ENCODE measurements at places on chromosomes 2 and 18.

- no peak for DNase-seq
Observed at GRCh38 chr18:25261768-25262167, 90.2 kb downstream of the ZNF521 start.

- peak; percentile 84 for DNase-seq
Observed at GRCh38 chr2:16055848-16056580, 115.7 kb downstream of the MYCN start.

DNA sequence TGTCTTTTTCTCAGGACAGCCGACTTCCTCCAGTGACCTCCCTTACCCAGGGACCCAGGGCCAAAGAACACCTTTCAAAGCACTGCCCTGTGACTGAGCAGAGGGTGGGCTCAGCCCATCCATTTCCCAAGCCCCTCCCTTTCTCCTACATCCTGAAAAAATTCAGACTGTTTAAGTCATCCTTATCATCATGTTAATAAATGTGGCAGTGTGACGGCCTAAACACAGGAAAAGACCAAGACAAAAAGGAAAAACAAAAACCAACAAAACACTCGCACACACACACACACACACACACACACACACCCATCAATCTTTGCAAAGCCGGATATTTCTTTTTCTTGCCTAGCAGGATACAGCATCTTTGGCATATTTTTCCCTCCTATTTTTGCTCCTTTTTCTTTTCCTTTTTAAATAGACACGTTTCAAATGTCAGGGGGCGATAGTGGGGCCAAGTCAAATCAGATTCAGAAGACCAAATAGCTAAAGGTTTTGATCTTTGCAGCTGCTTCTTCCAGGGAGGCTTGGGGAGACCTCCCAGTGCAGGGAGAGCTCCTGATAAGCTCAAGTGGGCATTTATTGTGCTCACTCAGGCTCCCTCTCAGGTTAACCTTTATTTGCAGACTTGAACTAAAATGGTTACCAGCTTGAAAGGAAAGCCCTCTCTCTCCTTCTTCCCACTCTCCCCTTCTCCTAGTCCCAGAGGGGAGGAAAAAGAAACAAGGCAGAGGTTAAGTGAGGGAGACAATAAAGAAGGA is 39.5 kb upstream of the NRP2 start:
- no peak for DNase-seq

DNA sequence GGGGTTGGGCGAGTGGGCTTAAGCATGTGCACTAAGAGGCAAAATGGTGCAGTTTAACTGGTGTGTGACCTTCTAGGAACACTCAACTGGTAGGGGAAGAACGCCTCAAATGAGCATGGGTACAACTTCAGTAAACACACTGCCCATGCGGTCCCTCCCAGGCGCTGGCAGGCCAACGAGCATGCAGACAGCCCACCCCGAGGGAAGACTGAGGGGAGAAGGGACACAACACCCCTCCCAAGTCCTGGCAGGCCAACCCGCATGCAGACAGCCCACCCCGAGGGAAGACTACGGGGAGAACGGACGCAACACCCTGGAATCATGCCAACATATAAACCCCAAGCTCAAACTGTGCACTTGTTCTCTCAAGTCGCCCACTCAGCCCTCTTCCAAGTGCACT is 456.0 kb downstream of the FBXO15 start:
- DNase-seq, result no peak

DNA sequence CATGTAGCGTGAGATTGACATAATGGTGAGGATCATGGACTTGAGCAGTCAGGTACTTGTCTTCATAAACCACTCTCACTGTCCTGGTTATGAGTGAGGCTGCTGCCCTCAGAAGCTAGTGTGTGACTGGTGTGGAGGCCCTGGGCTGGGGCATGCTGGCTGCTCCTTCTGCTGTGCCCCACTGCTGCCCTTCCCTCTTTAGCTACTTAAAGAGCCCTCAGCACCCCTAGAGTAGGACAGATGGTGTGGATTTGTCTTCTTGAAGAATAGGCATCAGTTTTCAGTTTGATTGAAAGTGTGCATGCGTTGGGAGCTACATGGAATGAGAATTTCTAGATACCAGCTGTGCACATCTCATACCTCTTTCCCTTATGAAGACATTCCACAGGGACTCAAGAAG is 15.4 kb downstream of the CPLX4 start:
- DNase-seq, result no peak

GRCh38 chr2:165697748-165698443 is 96.2 kb downstream of the GALNT3 start:
- DNase-seq, result no peak

GRCh38 chr2:118987886-118988285 is 45.9 kb downstream of the MARCO start:
- peak; percentile 55 for DNase-seq

- DNase-seq, result peak; percentile 27
Observed at GRCh38 chr2:37707393-37707792, 36.0 kb upstream of the CDC42EP3 start.

DNA sequence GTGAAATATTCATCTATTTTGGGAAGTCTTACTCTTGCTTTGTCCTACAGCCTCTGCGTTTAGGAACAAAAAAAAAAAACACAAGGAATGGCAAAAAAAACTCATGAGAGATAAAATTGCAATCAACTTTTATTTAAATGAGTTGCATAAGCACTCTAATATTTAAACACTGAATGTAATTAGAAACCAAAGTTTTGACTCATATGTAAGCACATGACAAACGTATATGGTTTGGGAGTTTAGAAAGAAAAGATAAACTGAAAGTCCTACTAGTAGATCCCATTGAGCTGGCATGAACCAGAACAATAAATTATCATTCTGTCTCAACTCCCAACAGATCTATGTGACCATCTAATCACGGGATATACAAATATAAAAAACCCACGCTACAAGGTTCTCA is 44.8 kb downstream of the REV1 start:
- no peak for DNase-seq

- DNase-seq, result no peak
Observed at GRCh38 chr2:3076848-3077642, 300.6 kb downstream of the EIPR1 start.

GRCh38 chr2:220555961-220556630 is 928.7 kb downstream of the SLC4A3 start:
- DNase-seq, result no peak

DNA sequence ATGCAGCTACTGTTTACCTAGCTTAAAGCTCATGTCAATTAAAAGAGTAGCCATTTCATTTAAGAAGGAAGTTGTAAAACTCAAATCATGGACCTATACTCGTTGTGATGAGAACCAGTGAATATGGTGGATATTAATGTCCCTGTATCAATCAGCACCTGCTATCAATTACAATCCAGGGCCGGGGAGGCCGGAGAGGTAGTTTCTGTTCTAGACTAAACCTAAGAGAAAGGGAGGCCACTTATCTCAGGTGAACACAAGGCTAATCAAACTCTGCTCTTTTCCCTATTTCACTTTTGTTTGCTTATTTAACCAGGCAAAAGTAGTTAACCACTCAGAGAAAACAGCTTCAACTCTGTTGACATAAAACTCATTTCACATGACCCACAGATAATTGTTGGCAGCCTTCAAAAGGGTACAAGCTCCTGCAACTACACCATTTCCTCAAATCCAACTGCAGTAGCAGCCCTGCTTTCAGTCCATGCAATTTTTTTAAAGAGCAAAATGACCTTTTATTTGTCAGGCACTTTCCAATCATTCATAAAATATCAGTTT is 27.8 kb upstream of the SLC9A2 start:
- no peak for DNase-seq

DNA sequence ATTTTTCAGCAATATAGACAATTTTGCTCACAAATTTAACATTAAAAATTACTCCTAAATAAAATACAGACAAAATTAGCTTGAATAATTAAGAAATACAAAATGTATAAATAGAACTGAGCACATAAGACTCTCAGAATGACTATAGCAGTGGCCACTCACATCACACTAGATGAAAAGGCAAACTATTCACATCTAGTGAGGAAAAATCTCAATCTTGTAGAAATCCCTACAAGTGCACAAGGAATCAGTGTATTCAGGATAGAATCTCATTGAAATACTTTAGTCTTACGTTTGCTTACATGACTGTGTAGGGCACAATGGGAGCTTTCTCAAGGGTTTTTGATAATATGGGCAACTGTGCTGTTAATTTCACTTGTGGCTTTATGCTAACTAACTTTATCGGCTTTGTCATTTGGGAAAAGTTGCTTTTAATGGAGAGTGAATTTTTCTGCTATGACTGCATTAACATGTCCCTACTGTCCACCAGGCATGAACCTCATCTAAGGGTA is 678.9 kb upstream of the LRRTM4 start:
- no peak for DNase-seq

DNA sequence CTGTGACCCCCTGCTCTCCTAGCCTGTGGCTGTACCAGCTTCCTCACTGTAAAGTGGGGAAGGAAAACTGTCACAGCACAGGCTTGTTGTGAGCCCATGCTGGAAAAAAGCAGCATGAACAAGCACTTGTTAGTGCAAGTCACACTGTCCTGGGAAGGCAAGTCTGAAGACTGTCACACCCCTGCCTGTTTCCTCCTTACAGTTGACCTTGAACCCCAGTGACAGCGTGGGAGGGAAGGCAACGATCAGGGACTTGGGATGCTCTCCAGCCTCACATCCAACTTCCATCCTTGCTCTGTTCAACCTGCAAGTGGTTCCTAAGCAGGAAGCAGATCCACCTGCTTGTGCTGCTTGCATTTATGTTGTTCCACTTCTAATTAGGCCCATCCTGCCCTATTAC is 311.3 kb upstream of the KLHL29 start:
- DNase-seq, result no peak

DNA sequence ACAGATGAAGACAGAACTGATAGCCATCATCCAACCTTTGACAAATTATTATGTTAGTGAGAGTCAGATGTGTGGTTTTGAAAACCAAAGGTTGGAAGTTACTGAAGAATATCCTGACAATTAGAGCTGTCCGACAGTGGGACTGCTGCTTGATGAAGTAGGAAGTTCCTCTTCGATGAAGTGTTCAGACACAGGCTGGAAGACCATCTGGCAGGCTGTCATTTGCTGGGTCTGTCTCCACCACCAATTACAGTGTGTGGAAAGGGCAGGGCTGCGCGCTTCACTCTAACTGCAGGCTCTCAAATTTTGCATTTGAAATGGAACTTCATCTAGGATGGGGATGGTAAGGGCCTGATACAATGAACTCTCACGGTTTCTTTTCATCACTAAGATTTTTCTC is 313.8 kb downstream of the PIK3C3 start:
- DNase-seq, result no peak

GRCh38 chr2:193808877-193809276 is 1614.1 kb upstream of the TMEFF2 start:
- no peak for DNase-seq

DNA sequence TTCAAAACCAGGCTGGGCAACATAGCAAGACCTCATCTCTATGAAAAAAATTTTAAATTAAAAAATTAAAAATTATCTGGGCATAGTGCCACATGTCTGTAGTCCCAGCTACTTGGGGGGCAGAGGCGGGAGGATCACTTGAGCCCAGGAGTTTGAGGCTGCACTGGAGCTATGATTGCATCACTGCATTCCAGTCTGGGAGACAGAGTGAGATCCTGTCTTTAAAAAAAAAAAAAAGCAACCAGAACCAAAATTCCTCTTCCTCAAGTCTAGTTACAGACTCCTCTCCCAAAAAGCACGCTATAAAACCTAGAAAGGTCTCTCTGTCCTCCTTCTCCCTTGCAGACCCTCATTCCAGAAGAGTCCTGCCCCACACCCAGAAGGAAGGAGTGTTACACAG is 23.9 kb downstream of the TNFAIP6 start:
- DNase-seq, result no peak

- no peak for DNase-seq
Observed at GRCh38 chr2:235940330-235940729, 227.9 kb downstream of the GBX2 start.

DNA sequence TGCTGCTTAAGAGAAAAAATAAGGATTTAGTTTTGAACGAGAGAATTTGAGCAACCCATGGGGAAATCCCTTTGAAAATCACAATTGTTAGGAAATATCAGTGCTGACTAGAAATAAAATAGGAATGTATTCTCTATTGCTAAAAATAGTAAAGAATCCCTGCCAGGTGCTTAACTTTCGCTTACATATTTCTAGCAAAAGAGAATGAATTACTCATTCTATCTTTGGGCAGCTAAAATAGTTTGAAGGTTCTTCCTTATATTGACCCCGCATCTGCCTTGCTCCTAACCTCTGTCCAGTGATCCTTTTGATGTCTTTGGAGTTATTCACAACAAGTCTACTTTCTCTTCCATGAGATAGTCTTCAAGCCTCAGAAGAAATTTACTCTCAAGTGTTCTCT is 103.8 kb downstream of the PLCL1 start:
- no peak for DNase-seq

- no peak for DNase-seq
Observed at GRCh38 chr2:60957643-60958042, 59.9 kb upstream of the PEX13 start.

GRCh38 chr18:3354506-3354905 is 92.6 kb downstream of the MYL12B start:
- DNase-seq, result no peak

DNA sequence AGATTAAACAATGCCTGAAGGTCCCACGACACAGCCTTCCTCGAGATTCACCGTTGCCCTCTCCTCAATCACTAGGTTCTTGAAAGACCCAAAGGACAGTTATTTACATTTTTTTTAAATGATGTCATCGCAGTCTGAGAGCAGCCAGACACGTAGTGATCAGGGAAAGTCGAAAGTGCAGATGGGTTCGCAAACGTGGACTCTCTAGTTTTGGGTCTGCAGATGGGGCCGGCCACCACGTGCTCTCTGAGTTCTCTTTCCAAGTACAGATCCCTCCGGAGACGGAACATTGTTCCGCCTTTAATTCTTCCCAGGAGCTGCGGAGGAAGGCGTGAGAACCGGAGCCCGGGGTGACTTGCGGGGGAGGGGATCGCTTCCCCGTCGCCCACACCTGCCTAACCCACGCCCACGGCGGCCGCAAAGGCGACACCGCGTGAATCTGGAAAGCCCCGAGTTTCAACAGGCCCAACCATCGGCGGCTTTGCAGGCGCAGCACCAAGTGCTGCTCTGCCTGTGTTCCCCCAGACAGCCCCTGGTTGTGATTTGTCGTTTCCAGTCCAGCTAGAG is 54.3 kb downstream of the PKDCC start:
- DNase-seq, result peak; percentile 94

- DNase-seq, result no peak
Observed at GRCh38 chr2:12774395-12774727, 57.6 kb downstream of the TRIB2 start.

GRCh38 chr2:190378880-190379237 is 29.3 kb upstream of the MFSD6 start:
- DNase-seq, result no peak

DNA sequence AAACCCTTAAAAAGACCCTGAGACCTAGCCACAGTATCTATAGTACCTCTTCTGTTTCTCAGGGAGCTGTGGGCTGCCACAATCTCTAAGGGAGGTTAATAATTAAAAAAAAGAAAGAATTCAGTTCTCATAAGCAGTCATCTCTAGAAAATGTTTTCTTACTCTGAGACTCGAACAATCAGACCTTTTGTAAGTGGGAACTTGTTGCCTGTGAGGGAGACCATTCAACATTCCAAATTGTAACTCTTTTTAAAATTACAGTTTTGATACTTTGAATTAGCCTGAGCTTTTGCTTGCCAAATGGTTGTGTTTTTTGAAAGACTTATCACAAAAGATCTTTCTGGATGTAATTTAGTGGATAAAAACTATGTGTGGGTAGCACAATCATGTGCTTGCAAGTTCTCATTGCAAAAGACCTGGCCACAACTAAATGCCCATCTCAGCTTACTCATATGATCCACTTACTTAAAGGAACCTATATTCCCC is 33.3 kb downstream of the IL1R2 start:
- DNase-seq, result peak; percentile 49
